ENCODE measurements at places on chromosomes 3 and 15.

DNA sequence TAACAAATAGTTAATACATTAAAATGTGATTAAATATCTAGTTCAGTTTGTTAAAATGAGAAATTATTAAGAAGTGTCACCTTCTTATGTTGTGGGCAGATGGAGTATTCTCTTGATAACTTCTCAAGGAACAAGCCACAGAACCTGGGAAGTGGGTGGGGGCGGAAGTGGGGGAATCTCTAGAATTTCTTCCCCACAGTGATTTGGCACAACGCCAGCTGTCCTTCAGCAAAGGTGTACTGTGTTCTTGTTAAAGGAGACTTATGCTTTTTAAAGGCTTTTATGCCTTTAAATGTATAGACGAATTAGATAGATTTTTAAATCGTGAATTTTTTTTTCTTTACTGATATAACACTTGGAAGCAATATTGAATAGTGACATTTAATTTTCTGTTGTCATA is 42.4 kb downstream of the SEC22A start:
- DNase-seq = peak; percentile 15

GRCh38 chr15:59022188-59022587 is 34.7 kb downstream of the RNF111 start:
- DNase-seq = no peak

- peak; percentile 23 for DNase-seq
Measured at GRCh38 chr3:159586571-159587202, 401.9 kb upstream of the IL12A start.

GRCh38 chr15:88072598-88073390 is 183.7 kb downstream of the NTRK3 start:
- DNase-seq = no peak

GRCh38 chr15:95501865-95502264 is 828.6 kb upstream of the NR2F2 start:
- DNase-seq = no peak
